Activated CD4-positive, alpha-beta T cell treated with anti-CD3 and anti-CD28 coated beads for 24 hours (primary cell): ENCODE measurements at places on chromosomes 16 and 17.
A peak's percentile ranks its signal among the peaks of the same experiment; 100 is the strongest.

GRCh38 chr17:40191237-40192208, 14.3 kb downstream of the RAPGEFL1 start:
- DNase-seq = peak; percentile 33

- DNase-seq = no peak
Observed at GRCh38 chr16:51120730-51121347, 30.2 kb downstream of the SALL1 start.

GRCh38 chr16:67969254-67970039, 1.0 kb upstream of the SLC12A4 start:
- DNase-seq = no peak

- no peak for DNase-seq
Observed at GRCh38 chr16:75138636-75139035, 9.7 kb upstream of the ZFP1 start.

- no peak for DNase-seq
Observed at GRCh38 chr16:74094514-74094913, 202.1 kb upstream of the PSMD7 start.

DNA sequence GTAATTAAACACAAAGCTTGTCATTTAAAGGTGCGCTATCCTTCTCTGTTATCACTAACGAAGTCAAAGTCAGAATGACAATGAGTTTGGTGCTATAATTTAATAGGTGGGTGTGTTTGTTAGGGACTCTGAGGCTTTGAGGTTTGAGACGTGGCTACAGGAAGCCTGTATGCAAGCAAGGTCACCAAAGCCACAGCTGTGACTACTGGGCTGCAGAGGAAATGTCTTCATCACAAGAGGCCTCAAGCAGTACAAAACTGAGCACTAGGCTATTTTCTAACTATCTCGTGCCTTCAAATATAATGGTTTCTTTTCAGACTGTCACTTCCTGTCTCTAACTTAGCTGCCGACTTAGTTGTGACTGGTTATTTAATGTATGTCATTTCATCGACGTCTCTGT, 141.2 kb downstream of the AATF start:
- DNase-seq = no peak
